ENCODE measurements at places on chromosomes 5 and 9. TPM values are rescaled to one million over a fixed set of nuclear protein-coding genes. Genes with fewer than 3 reads are reported as not detected.
A peak's percentile ranks its signal among the peaks of the same experiment; 100 is the strongest.

DNA sequence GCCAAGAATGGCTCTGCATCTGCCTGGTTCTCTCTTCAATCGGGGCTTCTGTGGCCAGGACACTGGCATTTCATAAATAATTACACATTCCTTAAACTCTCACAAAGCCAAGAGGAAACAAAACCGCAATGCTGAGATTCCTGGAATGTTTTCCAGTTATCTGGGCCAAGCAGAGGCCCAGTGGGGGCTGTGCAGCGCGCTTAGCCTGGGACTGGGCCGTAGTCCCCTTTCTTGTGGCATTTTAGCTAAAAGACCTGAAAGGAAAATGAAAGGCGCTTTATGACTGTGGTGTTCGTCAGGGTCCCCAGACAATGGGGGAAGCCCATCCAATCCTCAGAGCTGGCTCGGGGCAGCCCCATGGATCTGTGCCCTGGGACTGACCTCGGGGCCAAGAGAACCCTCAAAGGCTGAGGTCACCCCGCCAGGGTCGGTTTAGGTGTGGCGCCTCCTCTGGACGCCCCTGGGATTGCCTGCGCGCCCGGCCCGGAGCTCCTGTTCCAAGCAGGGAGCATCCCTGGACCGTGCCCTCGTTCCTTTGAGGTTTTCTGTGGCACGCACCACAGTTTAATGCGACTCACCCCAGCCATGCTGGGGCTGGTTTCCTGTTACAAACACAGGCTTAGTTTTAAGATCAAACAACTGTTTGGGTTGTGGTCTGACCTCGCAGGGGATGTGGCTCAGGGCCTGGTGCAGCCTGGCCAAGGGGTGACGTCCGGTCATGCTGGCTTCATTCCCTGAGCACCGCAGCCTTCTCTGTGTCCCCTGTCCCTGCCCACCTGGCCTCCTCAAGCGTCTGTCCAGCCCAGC lies 51.5 kb upstream of the NKD2 start:
- peak; percentile 73 for DNase-seq

DNA sequence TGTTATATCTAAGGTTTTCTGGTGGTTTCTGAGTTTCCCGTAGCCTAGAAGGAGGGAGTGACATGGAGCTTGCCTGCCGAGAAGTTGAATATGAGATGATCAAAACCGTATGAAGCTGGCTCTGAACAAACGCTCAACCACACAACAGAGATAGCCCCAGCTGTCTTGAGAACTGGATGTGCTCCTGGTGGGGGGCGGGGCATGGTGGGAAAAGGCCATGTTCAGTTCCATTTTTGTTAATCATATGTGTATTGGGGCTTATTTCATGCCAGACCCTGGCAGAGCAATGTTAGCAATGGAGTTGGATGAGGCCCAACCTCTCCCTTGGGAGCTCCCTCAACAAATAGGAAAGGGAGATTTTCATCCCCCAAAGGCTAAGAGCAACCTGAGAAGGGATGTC lies 4.8 kb downstream of the CCL19 start:
- DNase-seq = peak; percentile 55

- no peak for DNase-seq
Observed at GRCh38 chr5:36438765-36439561, 137.3 kb upstream of the RANBP3L start.

GRCh38 chr9:97398999-97399758 lies 12.7 kb upstream of the TDRD7 start:
- peak; percentile 87 for DNase-seq

DNA sequence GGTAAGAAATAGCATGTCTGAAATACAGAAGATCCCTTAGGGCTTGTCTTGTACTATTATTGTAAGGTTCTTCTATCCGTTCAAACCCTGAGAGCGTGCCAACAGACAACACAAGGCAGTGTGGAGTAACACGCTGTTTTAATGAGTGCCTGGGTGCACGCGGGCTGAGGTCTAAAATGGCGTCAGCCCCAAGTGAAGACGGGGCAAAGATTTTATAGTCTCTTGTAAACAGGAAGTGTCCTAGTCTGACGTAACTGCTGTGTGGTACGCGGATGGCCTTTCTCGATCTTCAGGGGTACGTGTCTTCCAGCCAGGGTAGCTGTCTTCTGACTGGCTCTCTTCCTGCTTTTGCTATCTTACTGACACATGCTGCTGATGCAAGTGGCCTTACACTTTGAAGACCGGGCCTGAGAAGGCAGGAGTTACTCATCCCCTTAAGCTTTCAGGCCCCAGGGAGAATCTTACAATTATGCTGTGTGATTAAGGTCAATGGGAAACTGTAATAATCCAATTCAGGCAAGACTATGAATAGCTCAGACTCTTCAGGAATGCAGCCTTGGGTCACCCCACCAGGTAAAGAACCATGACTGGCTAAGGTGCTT lies 1812.0 kb upstream of the CDH9 start:
- DNase-seq = no peak

DNA sequence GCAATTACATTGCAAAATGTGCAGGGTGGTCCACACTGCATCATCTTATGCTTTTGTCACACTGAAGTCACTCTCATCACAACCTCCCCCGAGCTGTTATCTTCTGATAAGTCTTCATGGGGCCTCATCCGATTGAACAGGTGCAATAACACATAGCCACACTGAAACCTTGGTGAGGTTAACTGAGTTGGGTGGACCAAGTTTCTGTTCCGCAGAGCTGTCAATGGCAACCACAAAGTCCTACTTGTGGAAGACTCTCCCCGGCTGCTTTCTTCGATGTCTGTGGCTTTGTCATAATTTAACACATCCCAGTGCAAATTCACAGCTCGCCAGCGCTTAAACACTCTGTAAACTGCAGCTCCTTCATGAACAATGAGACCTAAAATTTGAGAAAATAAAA lies 112.2 kb downstream of the MARCHF11 start:
- DNase-seq = no peak

- DNase-seq = no peak
Observed at GRCh38 chr5:13745508-13745907, 199.0 kb downstream of the DNAH5 start.

DNA sequence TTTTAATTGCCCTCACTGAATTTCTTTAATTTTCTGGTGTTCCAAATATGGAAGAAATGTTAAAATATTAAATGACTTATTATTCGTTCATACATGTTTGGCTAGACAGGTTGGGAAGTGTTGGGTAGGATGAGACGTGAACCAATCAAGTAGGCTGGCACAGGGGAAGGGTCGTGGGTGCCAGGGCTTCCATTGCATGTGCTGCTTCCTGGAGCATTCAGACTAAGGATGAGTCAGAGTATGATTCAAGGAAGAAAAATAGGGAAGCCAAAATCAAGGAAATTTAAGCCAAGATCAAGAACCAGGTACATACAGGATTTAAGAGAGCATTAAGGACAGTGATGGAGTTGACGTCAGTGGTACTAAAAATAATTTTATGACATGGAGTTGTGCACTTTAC lies 2068.0 kb downstream of the MAT2B start:
- no peak for DNase-seq

DNA sequence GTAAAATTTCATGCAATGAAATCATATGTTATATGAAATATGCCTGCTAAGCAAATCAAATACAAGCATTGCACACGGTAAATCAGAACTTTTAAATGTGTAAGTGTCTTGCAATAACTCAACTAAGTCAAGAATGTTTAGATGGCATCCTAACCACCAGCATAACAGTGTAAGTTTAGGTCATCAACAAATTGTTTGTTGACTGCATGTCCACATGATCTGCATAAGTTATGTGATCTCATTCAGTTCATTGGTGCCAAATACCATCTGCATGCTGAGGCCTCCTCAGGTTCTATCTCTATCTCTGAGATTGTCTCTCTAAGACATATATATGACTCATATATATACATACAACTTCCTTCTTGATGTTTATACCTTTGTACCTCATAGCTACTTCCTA lies 159.6 kb upstream of the STK32A start:
- DNase-seq = no peak

DNA sequence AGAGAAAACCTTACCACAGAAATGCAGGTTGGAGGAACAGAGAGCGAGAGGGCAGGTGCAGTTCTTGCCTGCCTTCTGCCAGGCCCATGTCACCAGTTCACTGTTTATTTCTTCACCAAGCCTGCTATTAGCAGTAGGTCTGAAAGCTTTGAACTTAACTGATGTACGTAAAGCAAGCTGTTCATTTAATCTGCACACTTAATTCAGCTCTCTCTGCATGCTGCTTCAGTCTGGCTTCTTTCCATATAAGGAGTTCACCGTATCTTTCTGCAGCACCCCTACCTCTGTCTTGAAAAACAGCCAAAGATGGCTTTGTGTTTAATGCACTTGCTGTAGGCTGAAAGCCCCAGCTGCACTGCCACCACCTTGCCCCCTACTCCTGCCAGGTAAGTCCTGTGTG lies 205.1 kb downstream of the RAB3C start:
- no peak for DNase-seq

Gene SH3RF2
- total RNA-seq = 151 TPM

Gene PKD2L2
- total RNA-seq = 0.32 TPM

DNA sequence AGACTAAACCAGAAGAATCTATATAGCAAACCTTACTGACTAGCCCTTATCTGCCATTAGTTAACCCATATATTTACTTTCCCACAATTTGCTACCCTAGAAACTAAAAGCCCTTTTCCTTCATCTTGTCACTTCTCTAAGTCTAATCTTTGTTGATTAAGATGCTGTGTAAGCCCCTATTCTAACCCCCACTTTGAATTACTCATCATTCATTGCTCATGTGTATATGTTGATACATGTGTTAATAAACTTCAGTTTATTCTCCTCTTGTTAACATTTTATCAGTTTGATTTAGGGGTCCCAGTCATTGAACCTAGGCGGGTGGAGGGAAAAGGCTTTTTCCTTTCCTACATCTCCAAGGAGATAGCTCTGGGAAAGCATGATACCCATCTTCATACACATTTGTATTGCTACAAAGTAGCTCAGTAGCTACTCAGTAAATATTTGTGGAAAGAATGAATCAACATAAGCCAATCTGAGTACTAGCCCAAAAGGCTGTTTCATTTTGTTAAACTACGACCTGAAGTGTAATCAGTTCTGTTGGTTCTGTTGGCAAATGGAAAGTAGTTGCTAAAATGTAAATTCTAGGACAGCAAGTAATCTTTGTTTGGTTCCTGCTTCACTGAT lies 35.1 kb upstream of the NDFIP1 start:
- no peak for DNase-seq

Gene GTF2H2C
- 15.9 TPM for total RNA-seq

DNA sequence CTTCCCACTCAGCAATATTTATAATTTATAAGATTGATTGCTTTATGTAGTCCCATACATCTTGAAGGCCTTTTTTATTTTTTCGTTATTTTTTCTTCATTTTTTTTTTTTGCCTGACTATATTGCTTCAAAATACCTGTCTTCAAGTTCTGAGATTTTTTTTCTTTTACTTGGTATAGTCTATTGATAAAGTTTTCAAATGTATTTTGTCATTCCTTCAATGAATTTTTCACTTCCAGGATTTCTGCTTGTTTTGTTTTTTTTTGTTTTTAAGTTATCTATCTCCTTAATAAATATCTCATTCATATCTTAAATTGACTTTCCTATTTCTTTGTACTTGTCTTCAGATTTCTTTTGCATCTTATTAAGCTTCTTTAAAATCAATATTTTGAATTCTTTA lies 905.6 kb upstream of the CDH6 start:
- DNase-seq = no peak

GRCh38 chr5:91332267-91333045 lies 50.7 kb downstream of the ARRDC3 start:
- no peak for DNase-seq

DNA sequence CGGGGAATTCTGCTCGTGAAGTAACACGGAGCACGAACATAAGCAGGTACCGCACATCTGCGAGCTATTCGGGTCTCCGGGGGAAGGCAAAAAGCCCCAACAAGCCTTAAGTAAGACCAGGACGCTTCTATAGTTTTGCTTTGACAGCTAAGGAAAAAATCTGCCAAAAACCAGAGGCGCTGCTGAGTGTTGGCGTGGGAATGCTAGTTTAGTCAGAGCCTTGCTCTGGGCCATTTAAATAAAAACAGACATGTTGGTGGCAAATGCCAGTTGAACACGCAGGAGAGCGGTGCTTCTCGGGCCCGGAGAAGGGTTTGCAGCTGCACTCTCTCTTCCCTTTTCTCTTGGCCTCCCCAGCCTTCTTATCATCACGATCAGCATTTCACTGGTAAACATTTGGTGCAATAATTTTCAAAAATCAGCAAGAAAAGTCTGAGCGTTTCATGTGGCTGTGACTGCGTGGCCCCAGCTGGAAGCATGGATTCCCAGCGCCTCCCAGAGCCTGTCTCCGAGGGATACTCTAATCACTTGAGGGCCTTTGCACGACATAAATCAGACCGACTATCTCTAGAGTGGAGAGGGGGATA lies 6.4 kb upstream of the NOTCH1 start:
- DNase-seq = no peak

DNA sequence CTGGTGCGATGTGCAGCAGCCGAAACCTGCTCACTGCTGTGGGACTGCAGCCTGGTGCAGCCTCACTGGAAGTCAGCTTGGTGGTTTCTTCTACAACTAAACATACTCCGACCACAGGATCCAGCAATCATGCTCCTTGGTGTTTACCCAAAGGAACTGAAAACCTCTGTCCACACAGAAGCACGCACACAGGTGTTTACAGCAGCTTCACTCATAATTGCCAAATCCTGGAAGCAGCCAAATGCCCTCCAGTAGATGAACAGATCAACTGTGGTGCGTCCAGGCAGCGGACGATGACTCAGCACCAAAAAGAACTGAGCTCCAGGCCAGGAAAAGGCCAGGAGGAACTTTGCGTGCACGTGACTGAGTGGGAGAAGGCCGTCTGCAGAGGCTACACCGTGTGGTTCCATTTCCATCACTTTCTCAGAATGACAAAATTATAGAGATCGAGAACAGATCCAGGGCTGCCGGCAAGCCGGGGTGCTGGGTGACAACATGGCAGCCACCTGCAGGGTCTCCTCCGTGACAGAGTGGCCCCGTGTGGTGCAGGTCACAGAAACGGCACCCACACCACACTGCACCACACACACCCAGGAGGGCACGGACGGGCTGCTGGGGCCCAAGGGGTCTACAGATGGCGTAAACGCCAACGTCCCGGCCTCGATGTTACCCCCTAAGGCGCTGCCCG lies 23.1 kb upstream of the NSMF start:
- DNase-seq = no peak

Gene ESM1
- total RNA-seq = 0.20 TPM

Gene FAM200C
- 3.3 TPM for total RNA-seq
